ENCODE measurements at places on chromosomes 11 and 22.
A peak's percentile ranks its signal among the peaks of the same experiment; 100 is the strongest.

DNA sequence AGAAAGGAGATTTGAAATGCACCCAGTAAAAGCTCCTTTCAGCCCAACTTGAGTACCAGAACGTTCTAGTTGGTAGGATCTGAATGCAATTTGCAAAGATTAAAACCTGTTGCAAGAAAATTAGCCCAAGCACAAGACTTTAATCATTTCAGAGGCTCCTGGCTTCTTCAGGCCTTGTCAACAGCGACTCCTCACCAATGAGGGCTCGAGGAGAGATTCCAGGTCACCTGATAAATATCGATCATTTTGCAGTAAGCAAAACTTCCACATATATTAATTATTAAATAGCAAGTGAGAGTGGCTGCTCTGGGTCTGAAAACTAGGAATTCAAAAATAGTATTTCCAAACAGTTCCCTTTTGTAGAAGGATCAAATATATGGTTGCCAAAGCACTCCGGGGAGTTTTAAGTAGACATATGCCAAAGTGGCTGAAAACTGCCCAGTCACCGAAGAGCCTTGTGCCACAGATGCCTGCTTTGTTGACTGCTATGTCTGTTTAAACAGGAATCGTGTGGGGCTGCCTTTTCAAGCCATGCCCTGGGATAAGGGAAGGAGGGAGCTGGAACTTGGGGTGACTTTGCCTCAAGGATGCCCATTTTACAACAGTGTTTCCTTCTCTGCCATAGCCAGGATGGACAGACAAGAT lies 64.0 kb downstream of the CSNK2A3 start:
- no peak for DNase-seq

- no peak for DNase-seq
These were observed 8.9 kb downstream of the SULT4A1 start for GRCh38 chr22:43853328-43853931.

GRCh38 chr11:96073536-96073935 lies 149.6 kb upstream of the MTMR2 start:
- no peak for DNase-seq

GRCh38 chr11:83306200-83307080 lies 20.3 kb upstream of the CCDC90B start:
- DNase-seq: no peak

- DNase-seq: peak; percentile 50
These were observed 9.4 kb upstream of the FANCF start for GRCh38 chr11:22634897-22635629.

DNA sequence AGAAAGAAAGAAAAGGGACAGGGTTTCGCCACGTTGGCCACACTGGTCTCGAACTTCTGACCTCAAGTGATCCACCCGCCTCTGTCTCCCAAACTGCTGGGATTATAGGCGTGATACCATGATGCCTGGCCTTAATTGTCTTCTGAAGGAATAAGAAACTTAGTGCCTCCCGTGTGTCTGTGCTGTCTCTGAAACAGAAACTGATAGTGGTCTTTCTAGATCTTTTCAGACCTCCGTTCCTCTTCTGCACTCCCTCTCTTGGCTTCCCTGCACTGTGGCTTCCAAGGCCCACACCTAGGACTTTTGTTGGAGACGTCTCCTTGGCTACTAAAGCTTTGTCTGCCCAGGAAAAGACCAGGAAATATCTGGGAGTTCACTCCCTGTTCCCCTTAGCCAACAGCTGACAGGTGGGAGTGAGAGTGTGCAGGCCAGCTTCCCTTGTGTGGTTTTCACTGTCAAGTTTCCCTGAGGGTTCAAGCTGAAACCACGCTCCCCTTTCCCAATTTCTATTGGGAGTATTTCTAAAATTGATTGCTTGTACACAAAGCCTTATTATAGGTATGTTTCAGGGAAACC lies 10.1 kb upstream of the HTR3B start:
- DNase-seq: no peak

- DNase-seq: no peak
These were observed 67.3 kb downstream of the HIPK3 start for GRCh38 chr11:33324302-33324985.

DNA sequence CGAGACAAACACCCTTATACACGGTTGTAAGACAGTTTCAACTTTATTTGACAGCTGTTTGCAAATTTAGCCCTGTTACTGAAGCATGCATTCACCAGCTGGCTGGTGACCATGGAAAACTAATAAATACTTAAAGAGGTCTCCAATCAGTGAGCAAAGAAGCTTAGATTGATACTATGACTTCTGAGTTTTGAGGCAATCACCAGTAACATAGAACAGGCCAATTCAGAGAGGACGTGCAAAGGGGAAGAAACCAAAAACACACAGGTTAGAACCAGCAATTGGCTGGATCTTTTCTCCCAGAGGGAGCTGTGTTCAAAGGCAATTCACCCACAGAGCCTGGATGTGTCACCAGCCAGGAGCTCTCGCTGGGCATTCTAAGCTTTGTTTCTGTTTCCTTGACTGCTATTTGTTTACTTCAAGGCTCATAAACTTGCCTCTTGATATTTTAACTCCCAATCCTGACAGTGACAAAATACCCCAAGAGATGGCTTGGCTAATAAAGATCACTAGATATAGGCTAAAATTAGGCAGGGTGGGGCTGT lies 113.6 kb upstream of the MTMR2 start:
- peak; percentile 90 for DNase-seq

GRCh38 chr22:39247361-39247760 lies 2.6 kb upstream of the PDGFB start:
- no peak for DNase-seq

- DNase-seq: no peak
These were observed 127.0 kb downstream of the COMMD9 start for GRCh38 chr11:36162006-36162882.

- no peak for DNase-seq
These were observed 11.8 kb downstream of the MAPK1 start for GRCh38 chr22:21855676-21856075.

DNA sequence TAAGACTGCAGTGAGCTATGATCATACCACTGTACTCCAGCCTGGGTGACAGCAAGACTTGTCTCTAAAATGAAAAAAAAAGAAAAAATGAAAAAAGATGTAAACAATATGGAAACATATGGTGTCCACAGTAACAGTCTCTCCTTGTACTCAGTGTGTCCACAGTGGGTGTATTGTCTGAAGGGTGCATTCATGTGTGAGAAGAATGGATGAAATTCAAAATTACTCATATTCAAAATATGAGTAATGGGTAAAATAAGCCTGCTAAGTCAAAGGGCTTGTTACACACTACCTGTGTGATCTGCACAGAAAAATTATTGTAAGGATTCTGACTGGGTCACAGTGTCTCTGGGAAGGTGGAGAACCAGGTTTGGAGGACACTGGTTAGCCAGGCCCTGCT lies 26.9 kb downstream of the PPFIA1 start:
- no peak for DNase-seq

GRCh38 chr11:1158681-1159487 lies 1.1 kb downstream of the MUC5AC start:
- DNase-seq: no peak

DNA sequence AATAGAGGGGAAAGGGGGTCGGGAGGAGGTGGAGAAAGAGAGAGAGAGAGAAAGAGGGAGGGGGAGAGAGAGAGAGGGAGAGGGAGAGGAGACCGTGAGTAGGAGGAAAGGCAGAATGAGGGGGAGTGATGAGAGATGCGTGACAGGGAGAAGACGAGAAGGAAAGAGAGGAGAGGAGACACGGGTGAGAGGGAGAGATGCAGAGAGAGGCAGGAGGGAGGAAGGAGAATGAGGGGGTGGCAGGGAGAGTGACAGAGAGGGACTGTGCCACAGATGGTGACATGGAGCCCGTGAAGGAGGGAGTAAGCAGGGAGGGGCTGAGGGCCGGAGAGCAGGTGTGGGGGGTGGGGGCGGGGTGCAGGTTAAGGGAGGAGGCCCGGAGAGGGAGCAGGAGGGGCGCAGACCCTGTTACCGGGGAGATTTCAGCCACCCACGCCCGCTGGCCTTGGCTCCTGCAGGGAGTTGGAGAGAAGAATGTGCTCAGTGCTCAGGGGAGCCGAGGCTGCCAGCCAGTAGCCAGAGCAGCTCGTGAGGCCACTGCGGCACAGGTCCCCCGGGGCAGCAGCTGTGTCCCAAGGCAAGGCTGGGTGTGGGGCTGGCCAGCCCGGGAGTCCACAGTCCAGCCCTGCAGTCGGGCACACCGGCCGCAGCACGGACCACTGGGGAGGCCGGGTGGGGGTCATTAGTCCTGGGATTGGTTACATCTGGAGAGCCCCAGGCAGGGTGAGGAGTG lies at the start of gene SSTR3:
Gene SSTR3, minus strand, starts transcription at position 304 of the 733 bp plus-strand sequence. CDS start 4,674 bp downstream, outside the sequence.
- no peak for DNase-seq

DNA sequence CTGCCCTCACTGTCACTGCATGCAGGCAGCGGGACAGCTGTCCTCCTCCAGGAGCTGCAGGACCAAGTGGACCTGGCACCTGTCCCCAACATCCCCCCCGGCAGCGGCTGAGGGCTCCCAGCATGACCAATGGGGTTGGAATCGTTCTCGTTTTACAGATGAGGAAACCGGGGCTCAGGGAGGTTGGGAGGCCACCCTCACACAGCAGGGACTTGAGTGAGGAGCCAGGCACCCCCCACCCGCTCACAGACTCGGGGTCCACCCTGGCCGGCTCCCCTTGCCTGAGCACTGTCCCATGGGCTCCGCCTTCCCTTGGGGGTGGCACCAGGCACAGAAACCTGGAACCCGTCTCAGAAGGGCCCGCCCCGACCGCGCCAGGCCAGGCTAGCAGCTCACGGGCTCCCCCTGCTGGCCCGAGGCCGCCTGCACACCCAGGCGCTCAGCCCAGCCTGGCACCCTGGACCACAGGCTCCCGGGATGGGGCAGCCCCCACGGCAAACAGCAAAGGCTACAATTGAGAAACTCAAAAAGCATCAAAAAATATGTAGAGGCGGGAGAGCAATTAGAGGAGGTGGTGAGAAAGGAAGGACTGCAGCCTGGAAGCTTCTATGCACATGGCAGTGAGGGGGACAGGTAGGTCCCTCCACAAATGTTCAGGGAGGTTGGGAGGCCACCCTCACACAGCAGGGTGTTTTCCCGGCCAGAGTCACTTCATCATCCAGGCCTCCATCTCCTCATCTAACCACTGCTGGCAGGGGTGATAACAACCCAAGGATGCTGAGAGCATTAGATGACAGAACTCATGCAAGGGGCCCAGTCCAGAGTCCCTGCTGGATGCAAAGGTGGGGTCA lies 12.8 kb downstream of the MACROD1 start:
- peak; percentile 48 for DNase-seq

- DNase-seq: no peak
These were observed 7.5 kb downstream of the MALAT1 start for GRCh38 chr11:65506290-65506771.

DNA sequence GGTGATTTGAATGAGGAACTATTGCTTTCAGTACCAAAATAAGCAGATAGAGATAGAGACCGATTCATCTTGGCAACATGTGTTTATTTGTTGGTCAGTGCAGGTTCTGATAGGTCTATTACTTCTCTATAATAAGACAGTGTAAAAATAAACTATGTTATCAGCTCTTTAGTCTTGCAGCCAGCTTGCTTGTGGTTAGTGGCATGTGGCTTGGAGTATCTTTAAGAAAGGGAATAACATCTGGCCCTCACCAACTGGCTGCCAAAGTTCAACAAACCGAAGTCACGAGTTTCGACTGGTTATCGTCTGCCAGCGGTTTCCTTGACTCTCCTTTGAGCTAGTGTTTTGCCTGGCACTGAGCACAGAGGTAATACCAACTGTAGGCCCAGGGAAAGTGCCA lies 71.8 kb downstream of the CTTN start:
- DNase-seq: peak; percentile 65

- no peak for DNase-seq
These were observed 17.4 kb upstream of the CSNK2A3 start for GRCh38 chr11:11370255-11370961.

GRCh38 chr11:127070808-127071207 lies 70.2 kb upstream of the KIRREL3 start:
- no peak for DNase-seq

GRCh38 chr22:43171607-43172006 lies 15.3 kb downstream of the TTLL12 start:
- no peak for DNase-seq

GRCh38 chr22:37862570-37863325 lies 13.5 kb downstream of the EIF3L start:
- DNase-seq: peak; percentile 13

DNA sequence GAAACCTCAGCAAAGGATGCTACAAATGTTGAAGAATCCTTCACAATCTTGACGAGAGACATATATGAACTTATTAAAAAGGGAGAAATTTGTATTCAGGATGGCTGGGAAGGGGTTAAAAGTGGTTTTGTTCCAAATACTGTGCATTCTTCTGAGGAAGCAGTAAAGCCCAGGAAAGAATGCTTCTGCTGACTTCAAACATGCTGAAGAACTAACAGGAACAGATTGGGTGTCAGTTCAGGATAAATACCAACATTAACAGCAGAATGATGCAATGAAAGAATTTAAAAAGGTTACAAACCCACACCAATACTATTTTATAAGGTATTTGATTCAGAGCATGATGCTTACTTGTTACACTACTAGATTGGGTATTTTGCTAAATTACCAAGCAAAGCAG lies 33.9 kb downstream of the RAB39A start:
- no peak for DNase-seq

GRCh38 chr11:110433393-110434333 lies 3.9 kb downstream of the FDX1 start:
- DNase-seq: peak; percentile 47

DNA sequence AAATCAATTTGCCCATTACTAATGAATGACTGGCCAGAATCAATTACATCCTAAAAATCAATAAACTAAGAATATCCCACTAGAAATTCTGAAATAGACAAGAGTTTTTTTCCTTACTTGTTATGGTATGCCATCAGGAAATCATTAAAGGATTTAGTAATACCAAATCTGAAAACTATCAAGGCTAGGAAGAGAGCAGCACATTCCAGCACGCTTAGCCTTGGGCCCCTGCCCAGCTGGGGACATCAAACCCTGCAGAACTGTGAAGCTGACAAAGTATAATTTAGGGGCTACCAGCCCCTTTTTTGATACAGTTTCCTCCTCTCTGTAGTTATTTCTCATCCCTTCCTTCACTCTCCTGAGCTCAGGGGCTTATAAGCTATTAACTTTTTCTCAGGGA lies 247.8 kb upstream of the ZC3H12C start:
- no peak for DNase-seq

GRCh38 chr11:74322667-74323066 lies 11.2 kb upstream of the P4HA3 start:
- no peak for DNase-seq

GRCh38 chr11:133904818-133905515 lies 51.8 kb downstream of the IGSF9B start:
- DNase-seq: no peak

- DNase-seq: no peak
These were observed 70.2 kb upstream of the PPP6R3 start for GRCh38 chr11:68390315-68390714.

GRCh38 chr11:35160246-35160824 lies 21.4 kb downstream of the CD44 start:
- DNase-seq: no peak

DNA sequence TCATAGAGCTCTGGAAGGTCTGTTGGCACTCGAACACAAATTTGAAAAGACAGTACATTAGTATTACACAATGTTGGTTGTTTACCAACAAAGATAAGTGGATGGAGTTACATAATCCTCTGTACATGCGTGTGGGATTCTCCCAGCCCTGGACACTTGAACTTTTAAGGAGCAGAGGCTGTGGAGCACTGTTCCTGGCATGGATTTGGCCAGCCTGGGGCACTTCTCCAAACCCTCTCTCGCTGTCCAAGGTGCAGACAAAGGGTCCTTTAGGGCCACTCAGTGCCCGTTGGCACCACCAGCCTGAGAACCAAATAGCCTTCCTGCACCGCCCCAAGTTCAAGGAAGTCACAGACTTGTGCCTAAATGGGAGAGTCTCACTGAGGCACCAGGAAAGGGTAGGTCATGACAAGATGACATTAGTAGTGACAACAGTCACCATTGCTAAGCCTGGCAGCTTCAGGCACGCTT lies 1.6 kb upstream of the ANO1 start:
- peak; percentile 58 for DNase-seq

GRCh38 chr11:2263071-2263565 lies 7.3 kb downstream of the ASCL2 start:
- DNase-seq: no peak

All from mesenchymal stem cell (in vitro differentiated cells and primary cell).